ENCODE measurements at places on chromosomes 7 and 10.

- DNase-seq: no peak
Measured at GRCh38 chr7:121516821-121517220, 120.7 kb upstream of the FAM3C start.

- no peak for DNase-seq
Measured at GRCh38 chr7:73986158-73986631, 41.8 kb upstream of the ELN start.

DNA sequence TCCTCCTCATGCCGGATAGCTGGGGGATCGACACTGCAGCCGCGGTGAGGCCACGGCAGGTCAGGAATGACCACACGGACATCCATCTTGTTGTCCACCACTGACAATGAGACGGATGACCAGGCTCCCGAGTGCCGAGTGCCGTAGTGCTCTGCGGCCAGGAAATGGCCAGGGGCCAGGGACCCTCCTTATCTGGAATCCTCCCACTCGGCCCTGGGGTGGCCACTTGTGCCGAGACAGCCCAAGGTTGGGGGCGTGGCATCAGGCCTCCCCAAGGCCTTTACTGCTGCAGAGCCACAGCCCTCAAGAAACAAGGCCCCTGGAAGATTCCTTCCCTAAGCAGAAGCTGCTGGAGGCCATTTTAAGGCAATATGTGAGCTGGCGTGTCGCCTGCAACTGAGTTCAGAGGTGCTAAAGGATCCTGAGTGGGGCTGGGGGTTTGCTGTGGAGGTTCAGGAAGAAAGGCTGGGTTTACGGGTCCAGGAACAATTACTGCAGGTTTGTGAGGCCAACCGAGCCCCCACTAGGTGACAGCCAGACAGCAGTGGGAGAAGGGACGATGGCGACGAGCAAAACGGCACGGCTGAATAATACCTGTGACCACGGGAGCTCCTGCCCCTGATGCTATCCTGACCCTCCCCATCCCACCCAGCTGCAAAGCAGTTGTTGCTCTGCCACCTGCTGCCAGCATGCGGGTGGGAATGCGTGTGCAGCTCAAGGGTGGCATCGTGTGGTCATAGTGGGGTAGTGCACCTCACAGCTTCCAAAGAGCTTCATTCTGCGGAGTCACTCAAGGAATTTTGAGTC is 31.6 kb upstream of the LEP start:
- peak; percentile 37 for DNase-seq

GRCh38 chr10:92493362-92493761 is 80.5 kb downstream of the IDE start:
- DNase-seq: no peak

DNA sequence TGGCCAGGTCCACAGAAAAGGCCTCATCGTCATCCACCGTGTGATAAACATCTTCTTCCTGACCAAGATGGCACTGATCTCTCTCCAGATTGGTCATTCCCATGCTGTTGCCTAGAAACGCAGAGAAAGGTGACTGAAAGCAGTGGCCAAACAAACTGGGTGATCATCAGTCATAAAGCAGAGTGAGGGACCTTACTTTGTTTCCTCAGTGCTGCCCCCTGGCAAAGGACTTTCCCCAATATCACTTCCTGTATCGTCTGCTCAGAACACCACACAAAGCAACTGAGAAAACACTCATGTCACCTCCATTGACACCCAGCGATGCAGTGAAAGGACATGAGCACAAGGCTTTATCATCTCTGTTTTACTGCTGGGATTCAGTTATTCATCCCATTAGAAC is 40.0 kb upstream of the TM9SF3 start:
- no peak for DNase-seq

- no peak for DNase-seq
Measured at GRCh38 chr7:158648787-158649186, 55.8 kb downstream of the NCAPG2 start.
